ENCODE measurements at places on chromosomes 11 and 22.

DNA sequence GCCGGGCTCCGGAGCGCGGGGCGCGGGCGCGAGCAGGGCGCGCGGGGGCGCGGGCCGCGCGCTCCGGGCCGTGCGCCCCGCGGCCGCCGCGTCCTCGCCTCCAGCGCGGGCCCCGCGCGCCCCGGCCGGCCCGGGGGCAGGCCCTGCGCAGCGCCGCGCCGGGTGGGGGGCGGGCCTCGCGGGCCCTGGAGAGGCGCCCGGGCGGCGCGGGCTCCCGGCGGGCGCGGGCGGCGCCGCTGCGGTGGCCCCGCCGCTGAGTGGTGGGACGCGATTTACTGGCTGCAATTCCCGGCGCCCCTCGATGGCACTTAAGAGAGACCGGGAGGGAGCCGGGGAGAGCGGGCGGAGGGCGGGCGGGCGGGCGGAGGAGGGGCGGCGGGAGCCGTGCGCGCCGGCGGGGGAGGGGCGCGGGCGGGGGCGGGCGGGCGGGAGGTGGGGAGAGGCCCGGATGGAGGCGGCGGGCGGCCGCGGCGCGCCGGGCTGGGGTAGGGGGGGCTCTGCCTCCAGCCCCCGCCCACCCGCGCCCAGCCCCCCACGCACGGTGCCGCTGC is 73.2 kb upstream of the TCF20 start:
- DNase-seq = no peak

DNA sequence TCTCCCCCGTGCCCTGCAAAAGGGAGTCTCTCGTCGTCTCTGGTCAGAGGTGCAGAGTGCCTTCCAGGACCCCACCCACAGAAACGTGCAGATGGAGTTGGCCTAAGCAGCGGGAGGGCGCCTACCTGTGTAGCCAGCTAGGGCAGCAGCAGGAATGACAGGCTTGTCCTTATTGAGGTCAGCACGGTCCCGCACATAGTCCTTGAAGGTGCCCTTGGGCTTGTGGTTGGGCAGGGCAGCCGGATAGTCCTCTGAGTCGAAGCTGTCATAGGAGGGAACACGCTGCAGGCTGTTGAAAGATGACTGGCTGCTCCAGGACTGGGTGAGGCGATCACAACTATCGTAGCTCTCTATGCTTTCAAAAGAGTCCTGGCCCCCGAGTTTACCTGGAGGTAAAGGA is 107.3 kb downstream of the ETS1 start:
- DNase-seq = no peak

- no peak for DNase-seq
These were observed 1404.2 kb downstream of the BRD1 start for GRCh38 chr22:48423481-48423911.

DNA sequence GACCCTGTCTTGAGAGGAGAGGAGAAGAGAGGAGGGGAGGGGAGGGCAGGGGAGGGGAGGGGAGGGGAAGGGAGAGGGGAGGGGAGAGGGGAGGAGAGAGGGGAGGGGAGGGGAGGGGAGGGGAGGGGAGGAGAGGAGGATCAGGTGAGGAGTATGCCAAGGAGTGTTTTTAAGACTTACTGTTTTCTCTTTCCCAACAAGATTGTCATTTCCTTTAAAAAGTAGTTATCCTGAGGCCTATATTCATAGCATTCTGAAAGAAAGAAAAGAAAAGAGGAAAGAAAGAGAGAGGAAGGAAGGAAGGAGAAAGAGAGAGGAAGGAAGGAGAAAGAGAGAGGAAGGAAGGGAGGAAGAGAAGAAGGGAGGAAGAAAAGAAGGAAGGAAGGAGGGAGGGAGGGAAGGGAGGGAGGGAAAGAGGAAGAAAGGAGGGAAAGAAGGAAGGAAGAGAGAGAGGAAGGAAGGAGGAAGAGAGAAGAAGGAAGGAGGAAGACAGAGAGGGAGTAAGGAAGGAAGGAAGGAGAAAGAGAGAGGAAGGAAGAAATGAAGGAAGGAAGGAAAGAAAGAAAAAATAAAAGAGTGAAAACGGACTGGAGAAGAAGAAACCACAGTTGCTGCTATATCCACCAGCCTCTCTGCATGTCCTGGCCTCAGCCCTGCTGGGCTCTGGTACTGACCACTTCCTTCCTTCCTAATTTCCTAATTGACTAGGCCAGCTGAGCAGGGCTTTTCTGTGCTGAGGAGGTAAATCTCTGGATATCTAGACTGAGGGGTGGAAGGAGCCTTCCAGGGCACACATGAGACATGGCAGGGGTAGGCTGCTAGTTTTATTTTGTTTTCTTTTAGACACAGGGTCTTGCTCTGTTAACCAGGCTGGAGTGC is 1.1 kb upstream of the SAA1 start:
- DNase-seq = no peak

- no peak for DNase-seq
These were observed 785.4 kb upstream of the API5 start for GRCh38 chr11:42526426-42526825.

DNA sequence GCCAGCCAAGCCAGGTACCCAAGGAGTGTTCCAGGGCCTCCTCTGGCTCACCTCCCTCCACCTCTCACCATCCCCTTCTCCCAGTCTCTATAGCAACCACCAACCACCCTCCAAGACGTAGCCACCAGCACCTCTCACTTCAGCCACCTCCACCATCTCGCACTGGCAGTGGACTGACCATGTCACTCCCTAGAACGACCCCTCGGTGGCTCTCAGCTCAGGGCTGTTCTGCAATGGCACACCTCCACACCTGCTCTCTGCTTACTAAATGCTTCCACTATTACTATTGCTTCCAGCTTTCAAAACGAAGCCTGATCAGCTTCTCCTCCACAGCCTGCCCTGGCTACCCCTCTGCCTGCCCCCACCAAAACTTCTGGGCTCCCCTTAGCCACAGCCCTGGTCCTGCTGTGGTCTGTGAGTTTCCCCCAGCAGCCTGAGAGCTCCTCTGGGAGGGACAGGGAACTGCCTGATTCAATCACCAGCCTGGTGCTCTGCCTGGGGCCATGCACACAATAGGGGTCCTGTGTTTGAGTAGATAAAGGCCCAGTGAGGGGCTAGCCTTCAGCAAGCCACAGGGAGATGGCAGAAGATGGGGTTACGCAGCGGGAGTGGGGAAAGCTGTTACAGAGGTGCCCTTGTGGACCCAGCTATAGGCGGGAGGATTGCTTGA is 17.5 kb upstream of the CBX7 start:
- DNase-seq = no peak

Data from stimulated activated CD4-positive, alpha-beta T cell treated with anti-CD3 and anti-CD28 coated beads, TNF-alpha, amount 100 ng/mL, for 48 hours (primary cell).